AG10803 (cell line): ENCODE measurements at places on chromosomes 11 and 22.

- no peak for DNase-seq
These were observed 65.1 kb upstream of the PITPNB start for GRCh38 chr22:27984001-27984695.

DNA sequence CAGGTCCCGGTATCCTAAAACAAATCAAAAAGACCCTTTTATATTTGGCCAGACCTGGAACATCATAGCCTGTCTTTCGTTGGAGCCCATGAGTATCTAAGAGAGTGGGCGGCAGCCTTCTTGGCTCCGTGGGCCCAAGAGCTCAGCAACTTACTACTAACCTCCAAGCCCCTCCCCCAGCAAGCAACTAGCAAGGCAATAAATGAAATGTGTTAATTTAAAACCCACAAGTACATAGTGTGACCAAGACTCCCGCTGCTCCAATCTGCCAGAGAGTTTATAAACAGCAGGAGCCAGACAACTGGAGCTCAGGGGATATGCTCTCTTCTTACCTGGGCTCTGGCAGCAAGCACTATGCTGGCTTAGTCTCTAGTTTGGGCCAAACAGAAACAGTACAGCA lies 40.8 kb upstream of the CYP2D6 start:
- no peak for DNase-seq

GRCh38 chr11:99683933-99684332 lies 663.2 kb downstream of the CNTN5 start:
- no peak for DNase-seq

DNA sequence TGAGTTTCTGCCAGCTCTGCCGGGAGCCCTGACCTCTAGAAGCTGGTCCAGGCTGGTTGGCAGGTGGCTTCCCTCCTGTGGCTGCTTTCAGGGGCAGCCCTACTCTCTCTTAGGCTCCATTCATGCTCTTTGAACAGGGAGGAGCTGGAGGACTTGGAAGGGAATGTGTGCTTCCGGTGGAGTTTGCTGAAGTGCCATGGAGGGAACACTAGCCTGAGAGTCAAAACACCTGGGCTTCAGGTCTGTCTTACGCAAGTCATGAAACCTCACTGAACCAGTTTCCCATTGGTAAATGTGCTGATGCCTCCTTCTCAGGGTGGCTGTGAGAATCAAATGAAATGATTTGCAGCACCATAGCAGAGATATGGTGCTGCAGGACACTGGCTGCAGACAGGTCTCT lies 224.5 kb downstream of the KIRREL3 start:
- DNase-seq: no peak

- no peak for DNase-seq
These were observed 581 bp upstream of the FBXO3 start for GRCh38 chr11:33774736-33775466.

DNA sequence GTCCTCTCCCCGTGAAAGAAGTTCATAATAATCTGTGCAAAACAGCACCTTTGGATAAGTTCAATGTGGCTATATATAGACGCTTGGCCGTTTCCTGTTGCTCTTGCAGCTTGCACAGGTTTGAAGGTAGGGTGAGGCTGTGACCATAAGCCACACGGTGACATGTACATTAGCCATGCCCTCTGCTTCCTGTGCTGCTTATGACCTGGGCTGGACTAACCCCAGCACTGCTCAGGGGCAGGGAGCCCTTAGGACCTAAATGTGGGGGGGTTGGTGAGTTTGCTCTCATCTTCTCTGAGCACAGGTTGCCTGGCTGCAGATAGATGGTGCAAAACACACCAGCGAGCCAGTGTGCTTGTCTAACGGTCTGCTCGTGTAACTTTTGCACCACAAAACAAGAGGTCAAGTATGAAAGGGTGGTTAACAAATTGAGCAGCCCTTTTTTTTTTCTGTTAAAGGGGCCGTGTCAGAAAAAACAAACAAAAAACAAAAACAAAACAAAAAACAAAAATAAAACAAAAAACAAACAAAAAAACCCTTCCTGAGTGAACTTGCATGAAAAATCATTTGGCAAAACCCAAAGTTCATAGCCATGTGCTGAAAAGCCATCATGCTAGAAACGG lies 37.3 kb downstream of the FLI1 start:
- DNase-seq: no peak

DNA sequence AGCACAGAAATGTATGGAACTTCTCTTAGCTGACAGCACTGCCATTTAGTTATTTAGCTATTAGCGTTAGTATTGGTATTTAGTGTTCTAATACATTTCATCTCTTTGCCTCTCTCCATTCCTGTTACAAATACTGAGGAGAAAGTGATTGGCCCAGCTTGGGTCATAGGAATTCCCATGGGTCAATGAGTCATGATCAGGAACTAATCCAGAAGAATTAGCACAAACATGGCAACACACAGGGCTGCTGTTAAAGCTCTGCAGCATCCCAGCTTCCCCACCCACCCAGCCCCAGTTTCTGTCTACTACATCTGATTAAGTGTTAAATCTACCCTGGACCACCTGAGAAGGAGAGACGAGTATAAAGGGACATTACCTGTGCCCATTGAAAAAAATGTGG lies 36.1 kb downstream of the PDGFD start:
- peak; percentile 63 for DNase-seq

GRCh38 chr11:76621868-76622267 lies 48.7 kb downstream of the LRRC32 start:
- no peak for DNase-seq

DNA sequence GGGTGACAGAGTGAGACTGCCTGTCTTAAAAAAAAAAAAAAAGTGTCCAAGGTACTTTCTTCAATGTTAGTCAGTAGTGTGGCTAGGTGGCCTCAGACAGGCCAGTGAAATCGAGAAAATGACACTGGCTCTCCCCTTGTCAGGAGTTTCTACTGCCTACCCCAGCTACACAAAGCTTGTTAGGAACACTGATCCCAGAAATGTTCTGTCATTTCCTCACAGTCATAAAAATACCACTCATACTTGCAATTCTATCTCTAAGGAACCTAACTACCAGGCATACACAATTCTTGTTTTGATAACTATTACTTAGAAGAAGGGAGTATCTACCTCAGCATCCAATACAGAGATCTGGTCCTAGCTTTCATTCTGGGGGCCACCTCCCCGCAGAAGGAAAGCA lies 31.3 kb downstream of the ATP6V1E1 start:
- peak; percentile 69 for DNase-seq

- DNase-seq: peak; percentile 89
These were observed 22.1 kb downstream of the RIBC2 start for GRCh38 chr22:45435544-45436139.

GRCh38 chr11:120780239-120780638 lies 243.7 kb upstream of the TBCEL start:
- DNase-seq: no peak

DNA sequence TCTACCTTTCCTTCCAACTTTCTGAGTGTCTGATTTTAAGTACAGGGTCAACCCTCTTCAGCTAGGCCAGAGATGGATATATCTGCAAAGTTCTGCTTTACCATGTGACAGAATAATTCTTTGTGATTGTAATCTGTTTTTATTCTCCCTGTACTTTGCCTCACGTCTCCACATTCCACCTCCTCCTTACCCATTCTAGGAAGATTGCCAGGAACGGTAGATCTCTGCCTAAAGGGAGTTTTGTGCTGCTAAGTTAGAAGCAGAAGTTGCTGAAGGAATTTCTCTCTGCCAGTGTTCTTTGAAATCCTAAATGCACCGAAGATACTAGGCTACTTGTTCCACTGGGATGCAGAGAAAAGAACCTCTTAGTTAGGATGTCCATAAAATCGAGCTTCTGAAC lies 20.7 kb upstream of the FAM181B start:
- DNase-seq: no peak

DNA sequence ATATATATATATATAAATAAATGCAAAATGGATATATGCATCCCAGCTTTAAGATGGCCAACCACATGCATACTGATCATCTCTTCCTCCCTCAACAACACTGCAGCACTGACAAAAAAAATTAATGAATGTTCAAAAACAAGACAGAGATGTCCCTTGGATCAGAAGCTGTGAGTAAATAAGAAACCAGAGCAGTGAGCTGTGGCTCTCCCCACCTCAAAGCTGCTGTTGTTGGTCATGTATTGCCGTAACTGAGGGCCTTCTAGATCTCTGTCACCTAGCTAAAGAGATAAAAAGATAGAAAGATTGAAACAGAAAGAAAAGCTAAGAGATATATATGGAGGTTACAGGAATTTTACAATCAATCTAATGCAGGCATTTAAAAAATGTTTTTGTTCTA lies 15.5 kb upstream of the TMEM135 start:
- no peak for DNase-seq

GRCh38 chr11:125233116-125233515 lies 68.6 kb downstream of the PKNOX2 start:
- DNase-seq: no peak

DNA sequence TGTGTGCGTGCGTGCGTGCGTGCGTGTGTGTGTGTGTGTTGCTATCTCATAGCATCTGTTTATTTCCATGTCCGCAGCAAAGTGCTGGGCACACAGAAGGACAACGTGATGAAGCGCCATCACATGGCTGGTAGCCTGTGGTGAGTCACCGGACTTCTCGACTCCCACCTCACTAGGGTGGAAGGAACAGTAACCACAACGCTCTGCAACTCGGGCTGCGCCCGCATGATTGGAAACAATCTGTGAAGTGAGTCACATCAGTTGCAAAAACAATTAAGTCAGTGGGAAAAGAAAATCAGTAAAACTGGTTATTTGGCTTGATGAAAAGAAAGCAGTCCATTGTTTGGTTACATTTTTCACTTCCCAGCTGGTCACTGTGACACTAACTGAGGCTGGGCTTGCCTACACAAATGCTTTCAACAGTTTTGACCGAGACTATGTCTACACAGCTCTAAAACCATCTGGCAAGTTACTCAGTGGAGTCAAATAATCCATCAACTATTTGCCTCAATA lies 437.3 kb upstream of the CADM1 start:
- no peak for DNase-seq

- DNase-seq: peak; percentile 81
These were observed 23.7 kb upstream of the CTR9 start for GRCh38 chr11:10727146-10727851.

- DNase-seq: no peak
These were observed 88.9 kb downstream of the RRM1 start for GRCh38 chr11:4183410-4184057.

DNA sequence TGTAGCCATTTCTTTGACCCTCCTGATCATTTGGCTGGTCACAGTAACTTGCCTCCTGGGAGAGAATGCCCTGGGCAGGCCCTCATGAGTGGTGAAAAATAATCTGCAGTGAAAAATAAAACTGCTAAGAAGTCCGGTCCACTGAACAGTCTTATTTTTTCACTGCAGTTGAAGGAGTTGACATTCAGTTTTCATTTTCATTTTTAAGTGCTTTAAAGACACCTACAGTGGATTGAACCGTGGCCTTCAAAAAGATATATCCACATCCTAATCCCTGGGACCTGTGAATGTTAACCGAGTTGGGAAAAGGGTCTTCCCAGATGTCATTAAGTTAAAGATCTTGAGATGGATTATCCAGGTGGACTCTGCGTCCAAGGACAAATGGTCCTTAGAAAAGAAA lies 153.6 kb upstream of the GRK3 start:
- DNase-seq: no peak

DNA sequence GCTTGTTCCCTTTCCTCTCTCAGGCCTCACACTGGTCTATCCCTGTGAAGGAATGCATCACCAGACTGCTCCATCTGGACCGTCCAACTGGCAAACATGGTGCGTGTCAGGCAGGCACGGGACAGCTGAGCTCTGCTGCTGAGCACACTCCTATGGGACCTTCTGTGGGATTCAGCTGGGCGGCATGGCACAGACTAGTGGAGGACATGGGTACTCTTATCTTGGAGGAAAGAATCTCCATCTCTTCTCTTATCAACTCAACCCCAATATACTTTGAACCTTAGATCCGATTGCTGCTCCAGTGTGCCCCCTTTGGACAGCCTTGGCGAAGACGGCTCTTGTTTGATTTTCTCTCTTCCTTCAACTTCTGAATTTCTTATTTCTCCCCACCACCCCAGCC lies 593.6 kb downstream of the ETS1 start:
- no peak for DNase-seq

GRCh38 chr22:31192513-31192912 lies 19.6 kb upstream of the LIMK2 start:
- peak; percentile 85 for DNase-seq

DNA sequence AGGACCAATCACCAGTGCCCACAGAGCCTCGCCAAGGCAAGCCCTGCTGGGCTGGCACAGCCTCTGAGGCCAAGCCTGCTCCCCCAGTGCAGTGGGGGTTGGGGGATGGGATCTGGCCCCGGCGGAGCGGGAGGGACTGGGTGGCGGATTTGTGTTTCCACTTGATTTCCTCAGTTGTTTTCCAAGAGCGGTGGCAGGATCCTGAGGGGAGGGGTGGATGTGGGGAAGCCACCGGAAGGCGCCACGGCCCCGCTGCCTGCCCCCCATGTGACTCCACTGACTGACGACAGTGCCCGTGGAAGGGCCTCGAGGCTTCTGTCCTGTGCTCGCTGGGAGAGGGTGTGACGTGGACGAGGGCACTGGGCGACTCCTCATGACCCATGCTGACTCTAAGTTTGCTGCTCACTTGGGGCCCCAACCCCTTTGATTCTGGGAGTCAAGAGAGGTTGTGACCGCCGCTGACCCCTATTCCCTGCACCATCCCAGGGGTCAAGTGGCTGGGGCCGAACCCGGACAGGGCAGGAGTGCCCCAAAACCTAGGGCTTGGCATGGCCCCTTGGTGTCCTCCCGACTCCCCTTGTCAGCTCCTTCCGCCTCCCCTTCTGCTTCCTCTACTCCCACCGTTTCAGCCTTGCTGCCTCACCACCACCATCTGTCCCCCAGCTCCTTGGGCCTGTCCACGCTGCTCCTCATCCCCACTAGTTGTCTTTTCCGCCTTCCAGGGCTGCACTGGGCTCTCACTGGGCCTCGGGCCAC lies 23.5 kb upstream of the PICK1 start:
- no peak for DNase-seq

DNA sequence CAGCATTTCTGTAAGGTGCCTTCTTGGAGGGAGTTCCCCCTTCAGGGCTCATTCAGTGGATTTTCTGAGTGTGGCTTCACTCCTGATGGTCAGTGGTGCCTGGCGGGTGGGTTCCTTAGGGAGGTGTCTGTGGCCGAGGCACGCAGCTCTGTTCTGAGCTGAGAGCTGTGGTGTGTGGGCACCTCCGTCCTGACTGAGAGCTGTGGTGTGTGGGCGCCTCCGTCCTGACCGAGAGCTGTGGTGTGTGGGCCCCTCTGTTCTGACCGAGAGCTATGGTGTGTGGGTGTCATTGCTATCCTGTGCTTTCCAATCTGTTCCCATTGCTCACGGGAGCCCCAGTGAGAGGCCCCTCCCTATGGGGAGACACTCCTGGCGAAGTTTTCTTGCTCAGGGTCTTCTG lies 39.8 kb downstream of the MUC6 start:
- DNase-seq: no peak

GRCh38 chr11:2981130-2981529 lies 11.0 kb downstream of the NAP1L4 start:
- DNase-seq: no peak

GRCh38 chr11:47408598-47409439 lies 429 bp downstream of the SLC39A13 start:
- DNase-seq: peak; percentile 87
